Putamen (tissue), 1 donor: ENCODE measurements at places on chromosomes 7 and 10.

DNA sequence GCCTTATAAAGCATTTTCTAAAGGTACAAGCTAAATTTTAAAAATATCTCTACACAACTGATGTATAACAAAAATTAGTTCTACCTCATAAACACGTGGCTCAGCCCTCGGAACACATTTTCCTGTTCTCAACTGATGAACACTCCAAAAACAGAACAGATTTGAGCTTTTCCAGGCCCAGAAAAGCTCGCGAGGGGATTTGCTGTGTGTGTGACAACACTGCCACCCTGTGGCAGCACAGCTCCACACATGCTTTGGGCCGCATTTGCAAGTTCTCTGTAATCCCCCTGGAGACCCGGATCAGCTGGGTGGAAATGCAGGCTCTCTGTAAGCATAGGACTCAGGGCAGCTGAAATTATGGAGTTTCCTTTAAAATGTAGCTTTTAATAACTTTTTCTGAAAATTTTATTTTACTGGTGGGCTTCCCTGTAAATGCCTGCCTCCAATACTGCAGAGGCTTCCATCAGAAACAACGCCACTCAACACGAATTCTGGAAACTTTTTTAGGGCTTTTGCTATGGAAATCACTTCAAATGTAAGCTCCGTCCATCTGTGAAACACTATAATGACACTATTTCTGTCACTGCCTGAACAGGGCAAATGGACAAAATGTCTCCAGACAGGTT, 155.5 kb downstream of the COBL start:
- peak; percentile 85 for DNase-seq

- peak; percentile 47 for DNase-seq
These were observed 8.0 kb upstream of the ZNRF2 start for GRCh38 chr7:30276203-30276900.

DNA sequence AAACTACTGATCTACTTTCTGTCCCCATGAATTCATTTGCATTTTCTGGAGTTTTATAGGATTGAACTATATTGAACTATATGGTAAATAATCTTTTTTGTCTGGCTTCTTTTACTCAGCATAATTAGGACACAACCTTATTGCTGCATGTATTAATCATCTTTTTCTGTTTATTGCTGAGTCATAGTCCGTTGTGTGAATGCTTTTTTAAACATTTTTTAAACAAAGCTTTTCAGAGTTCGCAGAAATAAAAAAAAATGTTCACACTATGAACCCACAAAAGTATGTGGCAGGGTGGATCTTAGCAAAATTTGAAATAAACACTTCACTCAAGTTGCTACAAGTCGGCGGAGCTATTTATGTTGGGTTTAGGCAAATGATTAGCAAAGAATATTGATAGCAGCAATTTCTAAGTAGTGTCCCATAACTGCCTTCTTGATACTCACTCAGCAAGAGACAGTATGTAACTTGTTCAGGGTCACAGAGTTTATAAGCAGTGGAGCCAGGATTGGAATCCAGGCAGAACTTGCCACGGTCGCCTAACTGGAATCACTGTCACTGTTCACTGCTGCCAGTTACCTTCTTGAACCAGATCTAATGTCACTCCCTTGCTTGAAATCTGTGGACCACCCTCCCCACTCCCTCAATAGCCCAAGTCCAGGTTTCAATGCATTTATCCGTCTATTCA, 5.6 kb downstream of the CH25H start:
- no peak for DNase-seq

DNA sequence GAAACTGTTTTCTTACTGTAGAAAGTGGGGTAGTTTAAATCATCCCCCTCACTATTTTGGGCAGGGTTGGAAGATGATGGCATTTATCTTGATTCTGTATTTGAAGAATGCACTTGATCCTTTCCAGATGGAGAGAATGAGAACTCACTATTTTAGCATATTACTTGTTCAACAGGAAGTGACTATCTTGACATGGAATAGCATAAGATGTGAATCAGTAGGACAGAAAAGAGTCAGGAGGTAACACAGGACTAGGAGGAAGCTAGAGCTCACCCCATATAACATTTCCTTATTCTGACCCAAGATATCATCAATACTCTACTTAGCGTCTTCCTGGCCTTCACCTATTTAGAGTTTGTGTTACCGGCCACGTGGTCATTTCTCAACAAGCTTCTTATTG, 400.2 kb downstream of the PHTF2 start:
- no peak for DNase-seq

DNA sequence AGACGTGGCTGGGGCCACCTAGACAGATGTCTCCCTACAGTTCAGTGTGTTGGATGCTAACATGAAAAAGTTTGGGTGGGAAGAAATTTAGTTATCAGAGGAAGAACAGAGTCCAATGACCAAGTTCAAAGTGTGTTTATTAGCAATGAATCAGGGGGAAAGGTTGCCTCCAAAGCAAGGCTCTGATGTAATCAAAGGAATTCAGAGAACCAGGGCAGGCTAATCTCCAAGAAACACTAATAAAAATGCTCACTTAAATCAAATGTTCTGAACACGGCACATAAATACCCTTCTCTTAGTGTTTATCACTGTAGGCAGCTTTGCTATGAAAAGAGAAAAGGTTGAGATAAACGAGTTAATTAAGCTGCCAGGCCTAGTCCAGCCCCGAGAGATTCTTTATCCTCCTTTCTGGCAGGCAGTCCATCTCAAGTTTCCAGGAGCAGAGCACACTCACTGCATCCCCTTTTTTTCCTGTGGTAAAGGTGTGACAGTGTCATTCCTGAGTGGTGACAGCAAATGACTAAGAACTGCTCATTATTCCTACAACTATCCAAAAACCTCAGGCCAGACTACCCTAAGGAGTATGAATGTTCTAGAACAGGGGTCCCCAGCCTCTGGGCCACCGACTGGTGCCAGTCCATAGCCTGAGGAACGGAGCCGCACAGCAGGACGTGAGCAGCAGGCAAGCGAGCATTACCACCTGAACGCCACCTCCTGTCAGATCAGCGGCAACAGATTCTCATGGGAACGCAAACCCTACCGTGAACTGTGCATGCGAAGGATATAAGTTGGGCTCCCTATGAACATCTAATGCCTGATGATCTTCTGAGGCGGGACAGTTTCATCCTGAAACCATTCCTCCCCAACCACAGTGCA, 66.9 kb upstream of the FHIP2A start:
- no peak for DNase-seq

- no peak for DNase-seq
These were observed 44.3 kb downstream of the CLEC2L start for GRCh38 chr7:139567647-139568345.

DNA sequence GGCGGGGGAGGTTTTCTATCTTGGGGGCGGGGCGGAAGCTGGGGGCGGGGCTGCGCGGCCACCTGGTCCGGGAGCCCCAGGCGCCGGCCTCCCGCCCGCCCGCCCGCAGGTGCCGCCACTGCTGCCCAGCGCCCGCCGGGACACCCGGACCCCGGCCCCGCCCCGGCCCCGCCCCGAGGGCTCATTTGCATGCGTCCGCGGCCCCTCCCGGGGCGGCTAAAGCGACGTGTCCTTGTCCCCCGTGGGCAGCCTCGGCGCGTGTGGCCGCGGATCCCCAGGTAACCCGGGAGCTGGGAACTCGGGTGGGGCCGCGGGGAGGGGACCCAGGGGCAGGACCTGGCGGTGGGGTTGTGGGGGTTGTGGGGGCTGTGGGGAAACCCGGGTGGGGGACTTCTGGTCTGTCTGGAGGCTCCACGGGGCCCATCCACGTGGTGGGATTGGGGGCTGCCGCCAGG, at the start of gene BHLHA15:
TSS of gene BHLHA15 (plus strand) at position 219 of the 455 bp plus-strand sequence. CDS start 871 bp downstream, outside the sequence.
- DNase-seq, result no peak

DNA sequence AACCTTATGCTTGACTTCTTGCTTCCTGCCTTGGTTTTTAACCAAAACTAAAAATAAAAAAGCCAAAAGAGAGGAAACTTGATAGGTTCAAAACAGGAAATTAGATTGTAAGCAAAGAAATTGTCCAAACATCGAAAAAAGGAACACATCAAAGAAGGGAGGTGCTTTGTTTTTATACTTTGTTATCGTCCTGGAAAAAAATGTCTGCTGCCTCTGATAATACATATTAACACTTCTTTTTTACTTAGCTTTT, 286.6 kb upstream of the C7orf33 start:
- peak; percentile 10 for DNase-seq

- no peak for DNase-seq
These were observed 4.0 kb upstream of the SLC29A4 start for GRCh38 chr7:5278766-5279165.

DNA sequence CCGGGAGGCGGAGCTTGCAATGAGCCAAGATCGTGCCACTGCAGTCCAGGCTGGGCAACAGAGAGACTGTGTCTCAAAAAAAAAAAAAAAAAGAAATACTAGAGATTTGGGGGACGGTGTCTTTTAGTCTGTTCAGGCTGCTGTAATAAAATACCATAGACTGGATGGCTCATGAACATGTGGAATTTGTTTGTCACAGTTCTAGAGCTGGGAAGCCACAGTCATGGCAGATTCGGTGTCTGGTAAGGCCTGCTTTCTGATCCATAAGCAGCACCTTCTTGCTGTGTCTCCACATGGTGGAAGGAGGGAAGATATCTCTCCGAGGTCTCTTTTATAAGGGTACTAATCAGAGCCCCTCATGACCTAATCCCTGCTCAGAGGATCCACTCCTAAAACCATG, 102.7 kb upstream of the MKLN1 start:
- no peak for DNase-seq

- DNase-seq, result no peak
These were observed 30.0 kb downstream of the SLC26A4 start for GRCh38 chr7:107690611-107691010.
